ENCODE measurements at places on chromosomes 4 and X. TPM values are rescaled to one million over a fixed set of nuclear protein-coding genes. Genes with fewer than 3 reads are reported as not detected.

GRCh38 chrX:149830192-149830873 is 48.6 kb downstream of the MAGEA9 start:
- peak; percentile 23 for DNase-seq

- DNase-seq: no peak
Measured at GRCh38 chr4:114208574-114209151, 229.2 kb upstream of the ARSJ start.

DNA sequence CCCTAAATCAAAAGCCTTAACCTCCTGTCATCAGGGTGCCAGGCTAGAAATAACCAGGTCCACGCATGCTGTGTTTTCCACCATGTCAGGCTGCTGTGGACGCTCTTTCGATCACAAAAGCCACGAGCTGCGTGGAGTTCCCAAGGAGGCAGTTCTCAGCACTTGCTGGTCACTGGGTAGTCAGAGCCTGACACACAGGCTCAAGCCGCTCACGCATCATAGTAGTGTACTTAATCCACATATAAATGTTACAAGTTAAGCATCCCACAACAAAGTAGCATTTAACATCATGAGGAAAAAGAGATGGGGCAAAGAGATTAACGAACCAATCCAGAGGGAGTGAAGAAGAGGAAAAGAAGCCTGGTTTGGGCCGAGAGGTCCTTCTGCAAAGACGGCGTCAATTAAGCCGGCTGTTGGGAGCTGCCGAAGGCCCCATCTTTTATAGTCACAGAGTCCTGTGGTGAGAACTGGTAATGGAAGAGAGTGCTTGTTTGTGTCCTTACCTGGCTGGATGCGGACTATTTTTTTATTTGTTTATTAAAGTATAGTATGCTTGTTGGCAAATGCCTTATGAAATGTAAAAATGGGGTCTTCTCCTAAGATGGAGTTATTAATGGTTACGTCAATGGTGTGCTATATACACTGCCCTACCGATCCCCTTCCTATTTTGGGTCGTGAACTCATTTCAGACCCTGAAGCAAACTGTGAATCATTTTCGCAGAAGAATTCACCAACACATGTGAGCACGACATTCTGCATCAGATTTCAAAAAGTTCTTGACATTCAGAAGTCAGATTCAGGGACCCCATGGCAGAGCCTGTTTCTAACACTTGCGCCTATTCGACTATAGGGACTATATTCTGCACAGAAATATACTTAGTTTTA is 675 bp downstream of the PRIMPOL start:
- no peak for DNase-seq

GRCh38 chr4:101075536-101075935 is 271.8 kb downstream of the PPP3CA start:
- no peak for DNase-seq

- DNase-seq: no peak
Measured at GRCh38 chrX:10216208-10216607, 59.4 kb downstream of the CLCN4 start.

- no peak for DNase-seq
Measured at GRCh38 chr4:37680089-37680488, 6.1 kb downstream of the RELL1 start.

DNA sequence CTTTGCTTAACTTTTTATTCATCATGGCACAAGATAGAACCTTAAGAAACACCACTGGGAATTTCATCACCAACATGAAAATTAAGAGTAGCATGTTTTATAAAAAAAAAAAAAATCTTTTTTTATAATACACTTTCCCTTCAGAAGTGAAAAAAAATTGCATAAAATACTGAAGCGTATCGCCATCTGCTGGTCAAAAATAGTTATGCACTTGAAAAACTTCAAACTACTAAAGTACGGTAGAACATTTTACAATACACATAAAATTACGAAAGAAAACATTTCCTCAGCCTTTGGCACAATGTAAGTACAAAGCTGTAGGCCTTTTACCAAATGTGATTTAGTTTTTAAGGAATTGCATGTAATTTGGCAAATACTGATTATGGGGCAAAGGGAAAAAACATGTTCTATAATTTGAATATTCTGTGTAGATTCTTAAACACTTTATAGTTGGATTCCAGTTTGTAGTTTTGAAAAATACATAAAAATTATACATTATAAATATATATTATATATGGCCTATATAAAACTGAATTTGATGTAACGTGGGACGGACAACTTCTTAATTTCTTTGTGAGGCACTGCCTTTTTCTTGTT is 26.5 kb downstream of the HCCS start:
- DNase-seq: peak; percentile 24

DNA sequence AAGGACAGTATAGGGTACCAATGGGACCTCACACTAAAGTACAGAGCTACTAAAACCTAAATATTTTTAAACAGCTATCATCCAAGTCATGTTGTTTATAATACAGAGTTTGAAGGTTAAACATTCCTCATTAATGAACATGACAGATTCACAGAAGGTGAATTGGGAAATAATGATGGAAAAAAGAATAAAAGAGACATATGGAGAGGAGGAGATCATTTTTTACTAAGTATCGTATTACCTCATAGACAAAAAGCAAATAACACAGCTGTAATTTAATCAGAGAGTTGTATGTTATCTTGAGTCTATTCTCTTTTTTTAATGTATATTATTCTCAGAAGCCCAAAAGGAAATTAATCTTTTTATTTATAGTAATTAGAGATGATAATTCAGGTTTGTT is 7.9 kb downstream of the PLK4 start:
- DNase-seq: no peak

- DNase-seq: no peak
Measured at GRCh38 chr4:110627977-110628662, 5.2 kb upstream of the PITX2 start.

GRCh38 chr4:138643827-138644226 is 371.8 kb upstream of the NOCT start:
- DNase-seq: no peak

DNA sequence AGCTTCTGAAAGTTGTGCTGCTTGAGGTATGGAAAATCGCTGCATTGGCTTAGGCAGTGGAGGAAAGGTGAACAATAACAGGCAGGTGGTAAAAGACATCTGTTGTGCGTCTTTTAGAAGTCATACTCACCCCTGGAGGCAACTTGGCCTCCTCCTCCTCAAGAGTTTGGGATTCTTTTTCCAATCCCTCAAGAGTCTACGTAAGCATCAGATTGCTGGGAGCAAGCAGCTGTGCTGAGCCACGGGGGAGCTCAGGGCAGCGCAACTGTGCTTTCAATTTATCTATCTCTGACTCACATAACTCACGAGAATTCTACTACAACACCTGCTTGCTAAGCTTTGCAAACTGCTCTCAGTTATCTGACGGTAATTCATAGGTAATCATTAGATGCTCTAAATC is 6.4 kb upstream of the RBMX2 start:
- no peak for DNase-seq

- no peak for DNase-seq
Measured at GRCh38 chrX:135651647-135652295, 61.7 kb upstream of the CT45A1 start.

DNA sequence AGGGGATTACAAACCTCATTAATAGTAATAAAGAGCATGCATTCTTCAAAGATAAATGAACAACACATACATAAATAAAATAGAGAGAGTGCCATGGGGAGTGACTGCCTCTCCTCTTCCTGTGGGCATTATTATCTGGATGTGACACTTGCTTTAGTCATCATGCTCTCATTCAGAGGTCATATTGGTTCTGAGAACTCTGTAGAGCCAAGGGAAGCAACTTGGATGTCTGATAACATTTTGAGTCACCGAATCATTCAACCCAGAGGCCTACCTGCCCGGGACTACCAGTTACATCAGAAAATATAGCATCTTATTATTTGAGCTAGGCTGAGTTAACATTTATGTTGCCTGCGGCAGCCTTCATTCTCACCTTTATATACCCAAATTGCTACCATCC is 489.5 kb downstream of the STIM2 start:
- DNase-seq: no peak

DNA sequence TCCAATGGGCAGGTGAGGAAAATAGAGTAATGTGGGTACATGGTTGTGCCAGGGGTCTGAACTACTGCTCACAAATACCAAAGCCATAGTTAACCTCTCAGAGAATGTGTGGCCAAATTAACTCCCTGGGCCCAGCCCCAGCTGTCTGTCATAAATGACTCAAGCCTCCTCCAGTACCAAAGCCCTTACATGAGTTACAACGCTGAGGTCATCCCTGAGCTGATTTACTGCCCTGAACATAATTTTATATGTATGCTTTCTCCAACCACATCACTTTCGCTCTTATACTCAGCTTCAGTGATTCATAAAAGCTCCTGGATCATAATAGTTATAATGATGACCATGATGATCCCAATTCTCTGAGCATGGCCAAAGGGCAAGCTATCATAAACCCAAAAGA is 283.9 kb downstream of the NKX6-1 start:
- DNase-seq: no peak

- DNase-seq: no peak
Measured at GRCh38 chr4:120034913-120035312, 31.7 kb downstream of the MAD2L1 start.

GRCh38 chr4:118985170-118986000 is 96.7 kb downstream of the SYNPO2 start:
- DNase-seq: no peak

GRCh38 chrX:40177489-40177888 is 79.7 kb upstream of the BCOR start:
- DNase-seq: no peak

DNA sequence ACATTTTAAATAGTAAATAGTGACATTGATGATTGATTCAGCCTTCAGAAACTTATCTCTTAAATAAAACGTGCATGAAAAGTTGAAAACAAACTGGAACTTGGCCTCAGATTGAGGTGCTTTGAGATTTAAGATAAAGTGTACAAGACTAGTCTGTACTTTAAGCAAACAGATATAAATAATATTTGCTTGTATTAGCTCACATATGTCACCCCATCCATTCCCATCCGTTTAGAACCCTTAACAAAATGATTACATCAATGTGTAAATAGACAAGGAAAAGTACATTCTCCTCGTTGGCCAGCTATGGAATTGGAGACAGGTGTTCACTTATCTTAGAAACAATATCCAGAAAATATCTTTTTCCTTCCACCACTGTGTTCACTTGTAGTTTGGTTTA is 130.8 kb downstream of the BANK1 start:
- DNase-seq: no peak

DNA sequence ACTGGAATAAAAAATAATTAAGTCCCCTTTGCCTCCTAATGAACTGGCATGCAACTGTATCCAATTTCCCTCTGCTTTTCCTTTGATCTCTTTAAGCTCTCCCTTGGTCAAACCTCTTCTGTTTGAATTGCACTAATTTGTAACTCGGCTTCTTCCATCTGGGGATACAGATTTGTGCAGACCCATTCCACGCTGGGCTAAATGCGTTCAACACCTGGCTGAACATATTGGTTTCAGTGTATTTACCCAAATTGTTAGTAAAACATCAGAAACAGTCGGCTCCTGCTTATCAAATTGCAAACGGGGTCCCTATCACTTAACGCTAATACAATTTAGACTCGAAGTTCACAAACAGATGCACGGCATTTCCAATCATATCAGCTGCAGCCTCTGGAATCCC is 124.9 kb upstream of the TAPT1 start:
- DNase-seq: no peak

- no peak for DNase-seq
Measured at GRCh38 chrX:152733261-152733975, at the start of the genes CSAG1 and MAGEA12. Gene CSAG1 (minus strand): TSS chrX:152733721. CDS start chrX:152732460, 1,261 bp downstream. Gene MAGEA12 (plus strand): TSS chrX:152733757. CDS start chrX:152736162, 2,405 bp downstream.

DNA sequence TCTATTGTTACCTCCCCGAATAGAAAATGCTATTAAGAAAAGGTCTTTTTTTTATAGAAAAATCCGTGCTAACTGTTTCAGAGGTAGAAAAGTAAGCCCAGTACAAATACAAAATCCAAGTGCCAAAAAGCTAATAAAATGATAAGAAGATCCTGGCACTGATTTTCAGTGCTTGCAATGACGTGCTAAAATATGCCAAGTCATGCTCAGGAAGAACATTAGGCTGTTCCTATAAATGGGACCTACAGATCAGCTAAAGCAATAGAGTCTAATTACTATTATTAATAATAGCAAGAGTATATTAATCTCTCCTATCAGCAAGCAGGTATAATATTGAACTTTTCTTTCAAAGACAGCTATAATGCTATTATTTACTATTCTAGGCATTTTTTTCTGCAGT is 305.8 kb downstream of the PPARGC1A start:
- no peak for DNase-seq

GRCh38 chr4:173182403-173182802 is 13.8 kb downstream of the GALNT7 start:
- no peak for DNase-seq

GRCh38 chrX:24202465-24203031 is 53.0 kb downstream of the ZFX start:
- no peak for DNase-seq

DNA sequence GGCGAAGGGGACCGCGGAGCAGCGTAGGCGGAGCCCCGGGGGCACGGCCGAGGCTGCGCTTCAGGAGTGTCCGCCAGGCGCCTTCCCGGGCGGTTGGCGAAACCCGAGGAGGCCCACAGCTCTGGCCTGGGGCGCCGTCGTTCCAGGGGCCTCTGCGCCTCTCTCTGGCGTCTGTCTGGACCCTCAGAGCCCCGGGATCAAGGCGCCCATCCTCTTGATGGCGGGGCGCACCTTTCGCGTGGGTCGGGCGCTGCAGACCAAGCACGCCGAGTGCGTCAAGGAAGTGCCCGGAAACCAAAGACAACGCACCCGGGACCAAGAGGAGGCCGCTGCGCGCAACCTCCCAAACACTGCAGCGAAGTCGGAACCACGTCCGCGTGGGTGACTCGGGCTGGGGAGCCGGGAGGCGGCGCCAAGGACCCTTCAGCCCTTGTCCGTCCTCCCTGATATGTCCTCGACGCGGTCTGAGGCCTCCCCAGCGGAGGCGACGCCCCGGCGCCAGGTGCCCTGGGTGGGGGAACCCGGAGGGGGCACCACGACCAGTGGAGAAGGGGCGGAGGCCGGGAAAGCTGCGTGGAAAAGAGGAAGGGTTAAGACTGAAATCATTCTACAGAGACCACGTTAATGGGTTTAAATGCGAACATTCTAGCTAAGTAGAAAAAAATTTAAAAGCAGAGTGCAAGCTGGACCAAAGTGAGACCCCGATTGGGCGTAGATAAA is 9.9 kb downstream of the HMX1 start:
- no peak for DNase-seq

DNA sequence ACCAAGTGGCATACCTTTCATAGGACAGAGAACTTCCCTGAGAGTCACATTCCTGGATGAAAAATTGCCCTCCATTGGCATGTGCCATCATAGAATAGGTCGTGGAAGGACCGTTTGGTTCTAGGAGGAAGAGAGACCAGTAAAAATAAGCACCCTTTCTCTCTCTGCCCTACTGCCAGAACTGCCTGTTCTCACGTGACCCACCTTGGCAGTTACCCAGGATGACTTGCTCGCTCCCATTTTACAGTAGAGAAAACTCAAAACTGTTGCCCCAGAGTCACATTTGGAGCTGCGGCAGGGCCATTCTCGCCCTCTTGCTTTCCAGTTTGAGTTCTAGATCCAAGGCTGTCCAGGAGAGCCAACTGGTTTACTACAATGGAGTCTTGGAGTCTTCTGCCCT is 1.1 kb upstream of the NLGN3 start:
- no peak for DNase-seq

- no peak for DNase-seq
Measured at GRCh38 chr4:56653461-56654237, 27.4 kb downstream of the HOPX start.

- no peak for DNase-seq
Measured at GRCh38 chr4:24040811-24041210, 151.0 kb upstream of the PPARGC1A start.

THAP6 gene
- 25.1 TPM for total RNA-seq

DCAF4L1 gene
- total RNA-seq: 0.32 TPM

KLHL15 gene
- 9.2 TPM for total RNA-seq

SPANXA2 gene
- not detected for total RNA-seq

ADH1B gene
- total RNA-seq: not detected

TCEAL6 gene
- not detected for total RNA-seq
